ENCODE measurements at places on chromosomes 1 and 21.

DNA sequence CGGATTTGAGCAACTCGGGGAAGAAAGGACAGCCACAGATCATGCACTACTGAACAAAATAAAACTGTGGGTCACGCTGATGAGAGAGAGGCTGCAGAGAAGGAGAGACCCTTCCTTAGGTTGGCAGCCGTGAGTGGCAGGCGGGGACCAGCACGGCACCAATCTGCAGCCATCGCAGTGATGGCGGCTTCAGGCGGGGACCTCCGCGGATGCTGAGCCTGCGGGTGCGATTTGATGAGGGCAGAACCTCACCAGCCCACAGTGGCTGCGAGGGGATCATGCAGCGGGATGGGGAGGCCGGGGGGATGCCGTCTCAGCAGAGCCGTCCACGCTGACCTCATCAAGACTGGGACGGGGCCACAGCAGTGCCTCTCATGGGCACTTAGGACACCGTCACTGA, 11.8 kb downstream of the ITGB2 start:
- no peak for DNase-seq

- no peak for DNase-seq
Measured at GRCh38 chr1:190699165-190699564, 221.5 kb upstream of the BRINP3 start.

DNA sequence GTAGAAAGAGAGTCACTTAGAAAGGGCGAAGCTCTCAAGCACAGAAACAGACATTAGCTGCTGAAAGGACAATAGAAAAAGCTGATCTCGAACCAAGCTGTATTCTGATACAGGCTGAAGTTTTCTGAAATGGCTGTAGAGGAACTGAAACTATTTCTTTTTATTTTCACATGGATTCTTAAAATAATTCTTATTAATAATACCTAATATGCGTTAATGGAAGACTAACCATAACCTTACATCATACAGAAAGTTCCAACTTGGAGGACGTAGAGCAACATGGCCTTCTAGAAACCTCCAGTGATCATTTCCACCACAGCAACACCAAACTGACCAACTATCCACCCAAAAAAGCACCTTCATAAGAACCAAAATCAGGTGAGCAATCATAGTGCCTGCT, 52.8 kb upstream of the ACADM start:
- DNase-seq, result no peak

DNA sequence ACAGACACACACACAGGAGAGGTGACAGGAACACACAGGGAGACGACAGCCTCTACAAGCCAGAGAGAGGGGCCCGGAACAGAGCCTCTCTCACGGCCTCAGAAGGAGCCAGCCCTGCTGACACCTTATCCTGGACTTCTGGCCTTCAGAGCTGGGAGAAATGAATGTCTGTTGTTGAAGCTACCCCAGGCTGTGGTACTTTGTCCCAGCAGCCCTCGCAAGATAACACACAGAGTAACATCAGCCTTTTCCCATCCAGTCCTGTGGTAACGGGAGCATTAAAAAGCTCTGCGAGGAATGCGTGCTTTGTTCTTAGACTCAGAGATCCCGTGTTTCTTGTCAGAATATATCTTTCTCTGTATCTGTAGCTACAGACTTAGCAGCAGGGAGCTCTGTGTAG, 131.2 kb downstream of the SIM2 start:
- no peak for DNase-seq

- DNase-seq, result no peak
Measured at GRCh38 chr1:68442822-68443556, 6.8 kb downstream of the RPE65 start.

GRCh38 chr1:202597090-202597761, 113.0 kb downstream of the SYT2 start:
- no peak for DNase-seq

GRCh38 chr1:169024800-169025271, 81.7 kb upstream of the ATP1B1 start:
- DNase-seq, result no peak

DNA sequence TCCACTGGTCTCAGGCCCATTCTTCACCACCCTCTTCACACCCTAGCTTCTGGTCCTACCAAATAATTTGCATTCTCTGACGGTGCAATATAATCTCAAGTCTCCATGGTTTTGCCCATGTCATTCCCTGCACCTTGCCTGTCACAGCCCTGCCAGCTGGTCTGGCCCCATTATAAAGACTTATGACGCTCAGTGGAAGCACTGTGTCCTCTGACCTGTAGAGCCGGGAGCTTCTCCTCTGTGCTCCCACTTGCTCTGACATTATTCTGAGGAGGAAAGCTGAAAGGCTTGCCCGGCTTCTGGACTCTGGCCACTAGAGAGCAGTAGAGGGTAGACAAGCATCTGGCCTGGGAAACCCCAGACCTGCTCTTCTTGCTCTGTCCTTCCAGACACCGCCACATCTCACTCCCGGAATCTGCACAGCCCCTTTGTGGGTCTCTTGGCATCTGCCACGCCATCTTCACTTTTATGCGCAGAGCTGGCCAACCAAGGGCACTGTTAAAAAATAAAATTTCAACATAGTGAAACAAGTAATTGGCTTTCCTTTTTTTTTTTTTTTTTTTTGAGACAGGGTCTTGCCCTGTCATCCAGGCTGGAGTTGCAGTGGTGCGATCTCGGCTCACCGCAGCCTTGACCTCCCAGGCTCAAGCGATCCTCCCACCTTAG, 44.4 kb downstream of the NENF start:
- DNase-seq, result peak; percentile 37

DNA sequence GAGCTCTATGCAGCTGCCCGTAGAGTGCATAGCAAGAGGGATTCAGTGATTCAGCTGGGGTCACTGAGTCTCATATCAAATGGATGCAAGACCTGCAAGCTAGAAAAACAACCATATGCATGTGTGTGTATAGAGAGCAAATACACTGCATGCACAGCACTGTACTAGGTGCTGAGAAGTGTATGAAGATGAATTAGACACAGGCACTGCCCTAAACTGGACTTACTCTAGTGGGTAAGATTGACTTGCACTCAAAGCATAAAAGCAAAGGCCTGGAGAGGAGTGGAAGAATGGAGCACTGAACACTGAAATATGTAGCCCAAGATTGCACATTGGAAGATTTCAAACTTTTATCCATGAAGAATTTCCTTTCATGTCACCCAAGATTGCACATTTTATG, 5.5 kb upstream of the GBP1 start:
- no peak for DNase-seq

GRCh38 chr1:160206036-160206389, 829 bp downstream of the PEA15 start:
- peak; percentile 40 for DNase-seq

GRCh38 chr1:54518489-54518888, 29.5 kb upstream of the ACOT11 start:
- DNase-seq, result no peak

- DNase-seq, result no peak
Measured at GRCh38 chr1:223177681-223178080, 34.6 kb upstream of the TLR5 start.

DNA sequence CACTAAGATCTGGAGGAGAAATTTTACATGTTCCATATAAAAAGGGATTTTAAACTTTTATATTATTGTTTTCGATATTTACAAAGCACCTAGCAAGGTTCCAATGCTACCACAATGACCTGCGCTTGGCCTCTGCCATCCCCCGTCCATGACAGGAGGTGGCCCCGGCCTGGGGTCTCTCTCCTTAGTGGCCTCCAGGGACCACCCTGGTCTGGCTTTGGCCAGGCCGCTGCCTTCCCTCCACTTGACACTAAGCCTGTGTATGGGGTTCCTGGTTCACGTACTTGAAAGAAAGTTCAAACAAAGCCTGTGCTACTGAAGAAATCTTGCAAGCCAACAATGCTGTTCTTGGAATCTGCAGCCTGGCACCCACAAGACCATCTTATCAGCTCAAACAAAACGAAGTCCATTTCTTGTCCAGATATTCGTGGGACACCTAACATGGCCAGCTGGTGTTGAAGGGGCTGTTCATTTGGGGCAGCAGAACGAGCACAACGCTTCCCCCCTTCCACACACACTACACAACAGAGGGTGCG, 12.8 kb downstream of the PRDM15 start:
- no peak for DNase-seq

GRCh38 chr1:227010645-227011044, 70.6 kb downstream of the COQ8A start:
- no peak for DNase-seq

All from T-helper 22 cell (primary cell).